Activated T-helper 17 cell treated with anti-CD3 and anti-CD28 coated beads, Interleukin-2, amount 50 U/mL, for 72 hours (primary cell): ENCODE measurements at places on chromosomes 13 and 19.

DNA sequence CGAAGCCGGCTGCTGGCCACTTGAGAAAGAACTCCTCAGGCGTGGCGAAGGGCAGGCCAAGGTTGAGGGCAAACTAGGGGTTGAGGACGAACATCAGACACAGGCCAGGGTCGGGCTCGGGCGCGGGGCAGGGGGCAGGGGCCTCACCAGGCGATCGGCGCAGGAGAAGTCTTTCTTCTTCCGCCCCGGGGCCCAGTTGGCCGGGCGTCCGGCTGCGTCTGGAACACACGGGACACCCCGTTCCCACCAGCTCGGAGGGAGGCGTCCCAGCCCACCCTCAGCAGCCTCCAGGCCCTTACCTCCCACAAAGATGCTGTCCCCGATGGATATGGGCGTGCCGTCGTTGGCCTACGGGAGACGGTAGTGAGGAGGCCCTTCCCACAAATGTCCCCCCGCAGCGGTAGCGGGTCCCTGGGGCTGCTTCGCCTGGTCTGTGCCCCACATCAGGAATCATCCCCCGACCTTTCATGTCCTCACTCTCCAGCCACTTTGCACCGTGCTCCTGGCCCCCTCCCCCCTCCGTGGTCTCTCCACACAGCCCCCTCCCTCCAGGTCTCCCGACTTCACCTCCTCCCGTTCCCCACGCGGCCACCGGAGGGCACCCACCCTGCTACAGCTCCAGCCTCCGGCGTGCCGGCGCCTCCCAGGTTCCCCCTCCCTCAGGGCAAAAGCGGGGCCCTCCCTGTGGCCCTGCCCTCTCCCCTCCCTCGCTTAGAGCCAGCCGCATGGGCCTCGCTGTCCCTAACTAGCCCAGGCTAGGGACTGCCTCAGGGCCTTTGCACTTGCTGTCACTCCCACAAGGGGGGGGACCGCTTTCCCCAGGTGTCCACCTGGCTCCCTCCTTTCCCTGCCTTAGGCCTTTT lies 4.8 kb downstream of the PNKP start:
- no peak for ATAC-seq

DNA sequence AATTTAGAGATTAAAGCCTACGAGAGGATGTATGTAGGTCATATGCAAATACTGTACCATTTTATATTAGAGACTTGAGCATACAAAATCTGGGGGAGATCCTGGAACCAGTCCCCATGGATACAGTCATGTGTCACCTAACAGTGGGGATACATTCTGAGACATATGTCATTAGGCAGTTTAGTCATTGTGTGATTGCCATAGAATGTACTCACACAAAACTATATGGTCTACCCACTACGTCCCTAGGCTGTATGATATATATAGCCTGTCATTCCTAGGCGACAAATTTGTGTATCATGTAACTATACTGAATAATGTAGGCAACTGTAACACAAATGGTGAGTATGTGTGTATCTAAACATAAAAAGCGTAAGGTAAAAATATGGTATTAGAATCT lies 62.8 kb downstream of the WDFY2 start:
- peak; percentile 66 for ATAC-seq

- ATAC-seq: no peak
Observed at GRCh38 chr19:16306728-16307402, 17.8 kb upstream of the KLF2 start.

DNA sequence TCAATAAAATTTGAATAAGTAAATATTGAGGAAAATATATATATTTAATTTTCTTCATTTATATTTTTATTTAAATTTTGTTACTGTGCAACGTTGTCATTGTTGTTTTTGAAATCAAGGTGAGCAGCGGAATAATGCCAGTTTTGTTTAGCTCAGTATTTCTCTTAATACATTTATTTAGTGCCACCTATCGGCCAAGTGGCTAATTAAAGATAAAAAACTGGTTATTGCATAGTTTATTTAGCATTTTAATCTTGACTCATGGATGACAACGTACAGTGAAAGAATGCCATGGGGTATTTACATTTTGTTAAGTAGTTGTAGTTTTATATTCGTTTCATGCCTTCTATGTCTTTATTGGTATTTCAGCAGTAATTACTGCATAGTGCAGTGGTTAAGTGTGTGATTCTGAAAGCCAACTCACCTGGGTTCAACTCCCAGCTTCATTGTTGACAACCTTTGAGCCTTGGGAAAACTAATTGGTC lies 265.9 kb downstream of the MYO16 start:
- no peak for ATAC-seq

- no peak for ATAC-seq
Observed at GRCh38 chr13:103325672-103326071, 259.5 kb upstream of the SLC10A2 start.

- no peak for ATAC-seq
Observed at GRCh38 chr13:100946588-100946987, 272.0 kb upstream of the TMTC4 start.

- no peak for ATAC-seq
Observed at GRCh38 chr19:30311911-30312310, 60.3 kb upstream of the ZNF536 start.

DNA sequence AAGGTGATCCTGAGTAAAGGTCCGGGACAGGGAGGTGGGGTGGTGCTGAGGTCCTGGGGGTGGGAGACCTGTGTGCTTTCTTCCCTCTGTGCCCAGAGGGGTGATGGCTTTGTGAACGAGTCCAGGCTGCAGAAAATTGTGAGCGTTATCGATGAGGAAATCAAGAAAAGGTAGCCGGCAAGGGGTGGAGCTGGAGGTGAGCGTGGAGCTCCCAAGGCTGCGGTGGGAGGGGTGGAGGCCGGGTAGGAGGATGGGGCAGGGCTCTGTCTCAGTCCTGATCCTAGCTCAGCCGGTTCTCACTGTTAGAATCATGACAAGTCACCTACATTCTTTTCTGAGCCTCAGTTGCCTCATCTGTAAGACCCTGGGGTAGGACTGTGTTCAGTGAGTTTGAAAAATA lies 4.0 kb downstream of the SELENOV start:
- ATAC-seq: no peak

GRCh38 chr13:27279506-27279905 lies 8.9 kb downstream of the RASL11A start:
- ATAC-seq: no peak
